GM19239 (cell line): ENCODE measurements at places on chromosomes 5 and 9.
A peak's percentile ranks its signal among the peaks of the same experiment; 100 is the strongest.

- no peak for DNase-seq
These were observed 209.8 kb downstream of the MCTP1 start for GRCh38 chr5:95075111-95075510.

GRCh38 chr5:68418201-68418600 lies 202.6 kb downstream of the PIK3R1 start:
- DNase-seq: no peak

DNA sequence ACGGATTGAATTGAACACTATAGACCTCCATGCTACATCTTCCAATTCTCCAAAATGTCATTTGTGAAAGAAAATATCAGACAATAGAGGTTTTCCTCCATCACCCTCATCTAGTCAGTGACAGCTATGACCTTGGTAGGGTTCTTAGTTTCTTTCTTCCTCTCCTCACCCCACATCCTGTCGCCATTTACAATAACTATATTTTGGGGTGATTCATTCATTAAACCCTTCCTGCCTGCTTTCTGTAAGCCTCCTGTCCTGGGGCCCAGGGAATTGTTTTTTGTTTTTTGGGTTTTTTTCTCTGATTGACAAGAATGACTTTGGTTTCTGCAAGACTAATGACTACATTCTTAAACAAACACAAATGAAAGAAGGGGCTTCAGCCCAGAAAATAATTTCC lies 82.6 kb downstream of the PRELID2 start:
- DNase-seq: no peak

DNA sequence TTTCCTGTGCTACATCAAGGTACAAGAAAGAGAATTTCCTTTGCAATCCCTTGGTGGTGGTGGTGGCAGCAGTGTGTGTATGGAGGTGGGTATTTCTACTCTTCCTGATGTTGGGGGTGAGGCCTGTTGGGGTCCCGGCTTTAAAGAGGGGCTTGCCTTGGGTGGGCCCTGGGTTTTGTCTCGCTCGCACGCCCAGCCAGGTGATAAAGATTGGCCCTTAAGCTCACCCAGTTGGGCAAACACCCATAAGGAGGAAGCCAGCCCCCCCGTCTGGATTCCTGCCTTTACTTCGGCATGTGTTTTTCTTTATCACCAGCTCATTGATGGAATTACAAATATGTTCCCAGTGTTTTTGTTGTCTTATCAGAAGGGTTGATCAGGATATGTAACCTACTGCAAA lies 16.0 kb upstream of the SARDH start:
- DNase-seq: no peak

DNA sequence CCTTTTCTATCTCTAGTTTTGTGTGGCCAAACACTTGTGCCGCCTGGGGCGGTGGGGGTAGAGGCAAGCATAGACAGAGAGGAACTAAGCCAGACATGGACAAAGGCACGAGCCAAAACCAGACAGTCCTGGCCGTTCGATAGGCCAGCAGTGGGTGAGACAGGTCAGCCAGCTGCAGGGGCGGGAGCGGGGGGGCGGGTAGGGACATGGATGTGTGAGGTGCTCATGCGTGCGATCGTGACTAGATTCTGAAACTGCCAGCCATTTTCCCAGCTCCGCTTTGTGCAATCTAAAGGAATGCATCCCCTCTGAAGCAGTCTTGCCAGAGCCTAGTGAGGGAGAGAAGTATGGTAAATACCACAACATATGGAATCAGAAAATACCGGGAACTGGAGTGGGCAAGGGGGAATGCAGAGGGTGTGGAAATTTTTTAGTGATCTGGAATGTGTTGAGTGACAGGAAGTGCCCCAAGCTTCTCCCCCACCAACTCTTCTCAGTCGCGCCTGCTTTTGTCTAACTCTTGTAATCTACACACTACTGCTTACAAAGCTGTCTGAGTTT lies 111.9 kb downstream of the NR6A1 start:
- DNase-seq: peak; percentile 19

DNA sequence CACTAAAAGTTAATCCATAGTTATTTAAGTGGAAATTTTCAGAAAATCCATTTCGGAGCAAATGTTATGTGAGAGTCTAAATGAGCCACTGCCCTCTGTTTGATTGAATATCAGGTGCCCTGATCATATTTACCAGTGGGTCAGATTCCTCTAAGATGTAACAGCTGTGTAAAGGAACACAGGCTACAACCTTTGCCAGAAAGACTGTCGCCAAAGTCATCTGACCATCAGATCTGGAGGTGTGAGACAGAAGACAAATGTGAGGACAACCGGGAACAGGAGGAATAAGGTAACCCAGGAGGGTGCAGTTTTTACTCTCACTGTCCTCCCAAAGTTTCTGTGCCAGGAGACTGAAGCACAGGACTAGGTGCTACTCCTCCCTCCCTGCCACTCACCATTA lies 90.8 kb downstream of the CAAP1 start:
- DNase-seq: no peak
